ENCODE measurements at places on chromosomes 7 and 10. TPM values are rescaled to one million over a fixed set of nuclear protein-coding genes. Genes with fewer than 3 reads are reported as not detected.

MUC12 gene
- total RNA-seq, result not detected

DOCK1 gene
- total RNA-seq, result 40.0 TPM

OR13A1 gene
- not detected for total RNA-seq

MRLN gene
- total RNA-seq, result not detected

KIAA1217 gene
- total RNA-seq, result 25.7 TPM

IFIT2 gene
- total RNA-seq, result 5.9 TPM

HOXA3 gene
- 11.0 TPM for total RNA-seq

CEP41 gene
- 16.1 TPM for total RNA-seq

MACC1 gene
- not detected for total RNA-seq

ZMIZ1 gene
- 34.2 TPM for total RNA-seq

LBX1 gene
- not detected for total RNA-seq

SERPINE1 gene
- 1,952 TPM for total RNA-seq

LRRD1 gene
- not detected for total RNA-seq

HIBADH gene
- 28.0 TPM for total RNA-seq

ADAM22 gene
- 0.67 TPM for total RNA-seq

NKX6-2 gene
- not detected for total RNA-seq

GLI3 gene
- 3.8 TPM for total RNA-seq

BTBD16 gene
- total RNA-seq, result not detected

LRRC18 gene
- not detected for total RNA-seq

SYCE1 gene
- total RNA-seq, result 1.00 TPM

TEX36 gene
- not detected for total RNA-seq

TCF7L2 gene
- total RNA-seq, result 3.2 TPM

PNLIPRP3 gene
- total RNA-seq, result not detected

NRCAM gene
- total RNA-seq, result 26.8 TPM

OR2A1 gene
- total RNA-seq, result not detected

NUP42 gene
- total RNA-seq, result 33.5 TPM

MYL10 gene
- not detected for total RNA-seq

SEMA3E gene
- total RNA-seq, result 0.27 TPM

GHRHR gene
- not detected for total RNA-seq

HIP1 gene
- total RNA-seq, result 25.1 TPM

NDUFB8 gene
- total RNA-seq, result 220 TPM

VPS37D gene
- 1.8 TPM for total RNA-seq

LRIT1 gene
- not detected for total RNA-seq

METTL27 gene
- 3.1 TPM for total RNA-seq

ABCA13 gene
- 0.05 TPM for total RNA-seq

FXYD4 gene
- not detected for total RNA-seq

TMEM213 gene
- total RNA-seq, result not detected

PLXDC2 gene
- total RNA-seq, result 1.1 TPM

ZNF727 gene
- total RNA-seq, result 0.07 TPM

APBB1IP gene
- not detected for total RNA-seq

KIAA1549 gene
- total RNA-seq, result 3.8 TPM

MRM2 gene
- 19.5 TPM for total RNA-seq
